RPMI8226 (cell line): ENCODE measurements at places on chromosomes 4 and X.
A peak's percentile ranks its signal among the peaks of the same experiment; 100 is the strongest.

DNA sequence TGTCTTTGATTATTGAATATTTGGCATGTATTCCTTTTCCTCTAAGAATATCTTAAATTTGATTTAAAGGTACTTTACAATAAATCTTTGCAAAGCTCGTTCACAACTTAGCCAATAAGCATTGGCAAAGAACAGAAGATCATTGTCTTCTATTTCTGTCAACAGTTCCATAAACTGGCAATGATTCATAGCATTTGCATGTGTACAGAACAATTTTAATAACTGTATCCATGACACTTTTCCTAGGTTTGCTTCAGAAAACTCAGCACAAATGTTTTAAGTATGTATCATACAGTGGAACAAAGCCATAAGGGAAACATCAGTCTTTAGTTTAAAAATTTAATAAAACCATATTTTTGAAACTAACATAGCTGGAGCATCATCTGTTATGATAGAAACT, 462.7 kb upstream of the RPS6KA3 start:
- DNase-seq = no peak

DNA sequence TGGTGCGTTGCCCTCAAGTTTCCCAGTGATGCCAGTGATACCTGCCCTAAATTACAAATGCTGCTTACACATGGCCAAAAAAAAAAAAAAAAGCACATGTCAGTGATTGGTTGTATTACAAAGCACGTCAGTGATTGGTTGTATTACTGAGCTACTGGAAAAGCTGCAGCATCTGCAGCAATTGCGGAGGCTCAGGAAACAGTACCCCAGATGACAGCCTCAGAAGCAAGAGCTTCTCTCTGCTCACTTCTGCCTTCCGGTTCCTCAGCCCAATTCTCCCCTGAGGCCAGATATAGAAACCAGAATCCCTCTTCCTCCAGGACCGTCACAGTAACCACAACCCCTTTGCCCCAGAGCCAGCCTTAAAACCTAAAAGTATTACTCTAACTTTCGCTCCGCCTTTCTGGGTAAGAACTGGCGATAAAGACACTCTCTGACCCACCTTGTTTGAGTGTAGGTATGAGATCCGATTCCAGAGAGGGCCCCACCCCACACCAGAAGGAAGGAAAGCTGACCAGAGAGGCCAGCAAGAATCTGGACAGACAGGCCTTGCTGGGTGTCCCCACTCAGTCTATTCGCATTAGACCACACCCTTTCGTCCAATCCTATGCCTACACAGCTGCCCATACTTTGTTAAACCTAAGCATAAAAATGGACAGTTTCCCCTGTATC, 85.0 kb upstream of the SORBS2 start:
- no peak for DNase-seq

DNA sequence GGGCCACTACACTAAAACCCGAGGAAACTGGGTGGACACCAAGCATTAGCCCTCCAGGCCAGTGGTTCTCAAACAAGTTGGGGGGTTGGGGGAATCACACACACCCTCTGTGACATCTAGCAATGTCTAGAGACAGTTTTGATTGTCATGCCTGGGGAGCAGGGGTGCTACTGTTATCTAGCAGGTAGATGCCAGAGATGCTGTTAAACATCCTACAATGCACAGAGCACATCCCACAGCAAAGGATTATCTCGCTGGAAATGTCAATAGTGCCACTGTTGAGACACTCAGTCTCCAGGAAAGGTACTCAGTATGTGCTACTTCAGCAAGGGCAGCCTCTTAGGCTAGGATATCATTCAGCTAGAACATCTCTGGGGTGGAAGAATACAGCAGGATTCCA, 1.3 kb downstream of the SMC1A start:
- no peak for DNase-seq

- DNase-seq = no peak
Measured at GRCh38 chr4:5447755-5448154, 260.6 kb downstream of the EVC2 start.

DNA sequence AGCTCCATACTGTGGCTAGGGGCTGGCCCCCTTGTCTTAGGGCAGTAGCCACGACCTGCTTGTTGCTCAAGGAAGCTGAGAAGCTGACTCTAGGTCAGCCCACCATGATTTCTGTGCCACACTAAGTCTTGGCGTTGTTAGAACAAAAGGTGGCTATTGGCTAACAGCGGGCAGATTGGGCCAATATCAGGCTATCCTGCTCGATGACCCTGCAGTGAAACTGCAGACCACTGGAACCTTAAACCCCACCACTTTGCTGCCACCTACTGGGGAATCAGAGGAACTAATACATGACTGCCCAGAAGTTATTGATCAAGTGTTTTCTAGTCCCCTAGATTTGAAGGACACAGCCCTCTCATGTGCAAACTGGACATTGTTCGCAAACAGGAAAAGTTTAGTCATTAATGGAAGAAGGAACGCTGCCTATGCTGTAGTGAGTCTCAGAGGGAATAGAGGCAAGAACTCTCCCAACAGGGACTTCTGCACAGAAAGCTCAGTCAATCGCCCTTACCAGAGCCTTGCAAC, 17.0 kb upstream of the PAPSS1 start:
- DNase-seq = peak; percentile 14

GRCh38 chr4:54657185-54657550, 589 bp upstream of the KIT start:
- DNase-seq = no peak

DNA sequence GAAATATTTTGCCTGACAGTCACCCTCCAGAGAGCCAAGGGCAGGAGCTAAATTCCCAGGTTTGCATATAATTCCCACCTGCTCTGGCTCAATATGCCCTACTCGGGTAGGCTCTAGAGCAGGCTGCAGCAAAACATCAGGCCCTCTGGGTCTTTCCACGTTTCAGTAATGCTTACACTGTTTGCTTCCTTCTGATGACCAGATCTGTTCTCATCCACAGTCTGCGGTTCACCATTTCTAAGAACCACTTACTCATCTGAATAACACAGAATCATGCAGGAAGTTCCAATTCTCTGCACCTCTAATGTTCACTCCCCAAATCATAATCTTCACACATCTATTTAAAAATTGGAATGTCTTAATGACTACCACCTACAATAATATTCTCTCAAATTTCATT, 141.4 kb downstream of the PPP3CA start:
- no peak for DNase-seq

GRCh38 chr4:85968945-85969819, 390.7 kb downstream of the MAPK10 start:
- peak; percentile 47 for DNase-seq

GRCh38 chr4:69800599-69800998, 40.2 kb upstream of the SULT1B1 start:
- DNase-seq = no peak

DNA sequence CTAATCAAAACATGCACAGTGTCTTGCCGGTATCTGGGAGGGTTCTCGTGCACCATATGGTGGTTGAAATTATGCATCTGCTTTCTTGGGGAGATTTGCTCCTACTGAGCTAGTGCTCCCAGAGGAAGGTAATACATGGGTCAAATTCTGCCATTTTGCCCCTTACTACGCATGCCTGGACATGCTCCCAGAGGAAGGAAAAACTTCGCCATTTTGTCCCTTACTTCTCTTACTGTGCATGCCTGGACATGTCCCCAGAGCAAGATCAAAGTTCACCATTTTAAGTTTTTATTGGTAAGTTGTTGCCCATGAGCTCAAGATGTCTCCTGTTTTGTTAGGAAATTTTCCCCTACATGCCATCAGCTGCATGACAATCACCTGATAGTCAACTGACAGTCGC, 252.1 kb upstream of the KLHL4 start:
- no peak for DNase-seq

DNA sequence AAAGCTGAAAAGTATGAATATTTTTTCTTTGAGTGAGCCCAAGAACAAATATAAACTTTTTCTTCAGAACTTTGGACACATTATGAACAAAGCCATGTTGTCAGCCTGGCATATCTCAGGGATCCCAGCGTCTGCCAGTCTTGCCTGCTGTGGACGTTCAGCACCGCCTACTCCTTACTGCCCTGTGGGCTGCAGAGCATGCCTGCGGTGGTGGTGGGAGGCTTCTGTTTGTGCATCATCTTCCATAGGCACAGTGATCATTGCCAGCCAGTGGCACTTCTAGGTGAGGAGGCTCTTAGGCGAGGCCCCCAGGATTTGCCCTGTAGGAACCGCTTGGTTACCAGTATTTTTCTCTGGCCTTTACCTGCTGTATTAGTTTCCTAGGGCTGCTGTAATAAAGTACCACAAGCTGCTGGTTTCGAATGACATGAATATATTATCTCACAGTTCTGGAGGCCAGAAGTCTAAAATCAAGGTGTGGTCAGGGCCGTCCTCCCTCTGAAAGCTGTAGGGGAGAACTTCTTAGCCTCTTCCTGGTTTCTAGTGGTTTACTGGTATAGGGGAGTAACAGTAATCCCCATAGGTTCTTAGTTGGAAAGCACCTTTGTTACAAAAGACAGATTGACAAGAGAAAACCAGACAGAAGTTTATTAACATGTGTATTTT, 15.4 kb downstream of the ANXA3 start:
- no peak for DNase-seq

- DNase-seq = peak; percentile 5
Measured at GRCh38 chr4:152539556-152540292, 3.8 kb upstream of the FBXW7 start.

GRCh38 chr4:7193030-7193958, 956 bp downstream of the SORCS2 start:
- DNase-seq = no peak

- peak; percentile 58 for DNase-seq
Measured at GRCh38 chr4:150078579-150079080, 385 bp downstream of the DCLK2 start.

DNA sequence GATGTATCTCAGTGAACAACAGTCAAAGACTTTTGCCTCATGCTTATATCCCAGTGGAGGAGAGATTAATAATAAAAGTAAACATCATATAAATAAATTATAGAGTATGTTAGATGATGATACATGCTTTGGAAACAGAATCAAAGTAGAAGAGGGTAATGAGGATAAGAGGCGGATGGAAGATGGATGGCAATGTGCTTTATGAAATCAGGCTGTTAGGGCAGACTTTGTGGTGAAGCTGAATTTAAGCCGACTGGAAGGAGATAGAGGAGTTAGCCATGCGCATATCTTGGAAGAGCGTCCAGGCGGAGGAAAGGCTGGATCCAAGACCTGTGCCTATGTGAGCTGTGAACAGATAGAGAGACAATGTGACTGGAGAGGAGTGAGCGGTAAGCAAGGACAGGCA, 74.9 kb upstream of the GUCY1A1 start:
- DNase-seq = no peak

DNA sequence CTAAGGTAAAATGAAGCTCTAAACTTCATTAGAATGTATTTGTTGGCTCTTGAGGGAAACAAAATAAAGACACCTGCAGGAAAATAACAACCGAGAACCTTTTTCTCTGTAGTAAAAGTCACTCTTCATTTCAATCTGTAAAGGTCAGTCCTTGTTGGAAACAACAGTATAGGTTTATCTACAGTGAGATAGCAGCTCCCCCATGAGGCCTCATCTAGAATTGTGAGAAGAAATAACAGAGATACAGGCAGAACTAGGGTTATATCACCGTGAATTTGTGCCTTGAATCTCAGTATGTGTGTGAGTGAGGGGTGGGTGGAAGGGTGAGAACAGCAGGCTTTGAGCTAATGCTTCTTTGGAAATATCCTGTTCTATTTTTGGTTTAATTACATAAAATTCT, 107.8 kb upstream of the FMR1 start:
- peak; percentile 11 for DNase-seq

DNA sequence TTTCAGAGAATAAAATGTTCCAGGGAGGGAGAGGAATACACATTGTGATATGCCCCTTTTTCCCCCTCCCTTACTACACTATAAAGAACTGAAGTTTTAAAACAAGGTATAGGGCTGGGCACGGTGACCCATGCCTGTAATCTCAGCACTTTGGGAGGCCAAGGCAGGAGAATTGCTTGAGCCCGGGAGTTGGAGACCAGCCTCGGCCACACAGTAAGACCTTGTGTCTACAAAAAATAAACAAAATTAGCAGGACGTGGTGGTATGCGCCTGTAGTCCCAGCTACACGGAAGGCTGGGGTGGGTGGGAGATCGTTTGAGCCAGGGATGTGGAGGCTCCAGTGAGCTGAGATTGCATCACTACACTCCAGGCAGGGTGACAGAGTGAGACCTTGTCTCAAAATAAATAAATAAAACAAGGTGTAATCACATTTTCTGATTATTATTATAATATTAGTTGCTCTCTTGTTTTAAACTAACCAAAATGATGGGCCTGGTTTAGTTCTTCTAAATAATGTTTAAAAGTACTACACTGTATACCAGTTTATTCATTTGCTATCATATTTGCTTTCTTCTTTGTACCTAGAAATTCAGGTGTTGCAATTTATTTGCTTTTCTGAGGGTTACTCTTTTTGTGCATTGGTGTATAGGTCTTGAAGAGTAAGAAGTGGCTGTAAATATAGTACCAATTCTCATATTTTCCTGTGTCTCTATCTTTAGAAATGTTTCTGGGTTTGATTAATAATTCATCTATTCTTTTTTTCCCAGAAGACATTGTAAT, 8.8 kb downstream of the TBC1D8B start:
- DNase-seq = no peak

GRCh38 chrX:134388161-134389109, 71.5 kb upstream of the HPRT1 start:
- no peak for DNase-seq

- no peak for DNase-seq
Measured at GRCh38 chrX:42129022-42129940, 205.9 kb upstream of the CASK start.

- no peak for DNase-seq
Measured at GRCh38 chr4:185232370-185232769, 23.0 kb downstream of the SNX25 start.

DNA sequence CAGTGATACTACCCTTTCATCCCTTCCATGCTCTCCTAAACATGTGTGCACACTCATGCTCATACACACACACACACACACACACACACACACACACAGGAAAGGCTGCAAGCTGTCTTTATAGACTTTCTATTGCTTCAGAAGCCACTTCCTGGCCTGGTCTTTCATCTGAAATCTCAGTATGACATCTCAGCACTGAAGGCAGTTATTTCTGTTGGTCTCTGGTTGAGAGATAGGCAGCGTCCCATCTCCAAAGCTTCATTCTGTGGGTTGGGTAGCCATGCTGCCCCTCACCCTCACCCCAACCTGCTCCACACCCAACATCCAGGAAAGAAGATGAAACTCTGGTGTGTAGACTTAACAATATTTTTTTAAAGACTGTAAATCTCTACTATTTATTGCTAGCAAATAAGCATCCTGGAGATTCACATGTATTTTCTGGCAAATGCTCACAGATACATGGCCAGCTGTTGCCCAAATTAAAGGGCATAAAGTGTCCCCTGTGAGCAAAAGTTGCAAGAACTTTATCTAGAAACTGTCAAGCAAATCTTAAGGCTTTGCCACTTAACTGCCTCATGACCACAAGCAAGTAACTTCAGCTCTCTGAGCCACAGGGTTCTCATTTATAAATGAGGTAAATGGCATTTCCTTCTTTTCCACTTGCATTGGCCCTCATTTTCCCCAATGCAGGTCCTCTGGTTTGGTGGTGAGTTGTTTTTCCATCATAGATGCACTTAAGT, 189.8 kb upstream of the AFF2 start:
- DNase-seq = no peak

- no peak for DNase-seq
Measured at GRCh38 chr4:24174602-24175001, 284.8 kb upstream of the PPARGC1A start.
